Daoy (cell line): ENCODE measurements at places on chromosomes 6 and 20. TPM values are rescaled to one million over a fixed set of nuclear protein-coding genes. Genes with fewer than 3 reads are reported as not detected.

DNA sequence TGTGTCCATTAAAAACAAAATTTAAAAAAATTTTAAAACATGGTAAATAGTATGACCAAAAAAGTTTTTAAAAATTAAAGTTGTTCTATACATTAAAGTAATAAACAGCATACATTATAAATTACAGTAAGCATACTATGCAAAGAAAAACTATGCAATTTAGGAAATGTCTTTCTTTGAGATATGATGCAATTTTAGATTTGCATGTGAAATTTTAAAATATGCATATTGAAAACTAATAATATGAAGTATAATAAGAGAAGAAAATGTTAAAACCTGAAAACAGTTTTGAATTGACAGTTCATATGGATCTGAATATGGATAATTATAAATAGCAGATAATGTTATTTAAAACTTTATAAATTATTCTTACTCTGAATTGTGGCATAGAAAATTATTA, 43.1 kb downstream of the ASCC3 start:
- DNase-seq = no peak

GRCh38 chr20:14829906-14830305, 492.5 kb upstream of the FLRT3 start:
- DNase-seq = no peak

SLC22A16 gene
- total RNA-seq = not detected in 2 replicates

C4B gene
- 0.30 and 3.7 TPM in 2 replicates for total RNA-seq

PHACTR3 gene
- total RNA-seq = 0.06 TPM in 1 of 2 replicates, not detected in the other

PPP1R3G gene
- 0.18 and 0.23 TPM in 2 replicates for total RNA-seq

RAD21L1 gene
- 0.63 and 0.86 TPM in 2 replicates for total RNA-seq

MCHR2 gene
- total RNA-seq = not detected in 2 replicates

ZSCAN9 gene
- 17.8 and 21.7 TPM in 2 replicates for total RNA-seq

- DNase-seq = peak; percentile 44
These were observed at the start of gene PRICKLE4 for GRCh38 chr6:41780551-41781365. TSS of gene PRICKLE4 (plus strand) at chr6:41780782. CDS start at chr6:41783474, 2,692 bp downstream.

GRCh38 chr6:121694389-121694788, 258.9 kb downstream of the GJA1 start:
- DNase-seq = no peak

DNA sequence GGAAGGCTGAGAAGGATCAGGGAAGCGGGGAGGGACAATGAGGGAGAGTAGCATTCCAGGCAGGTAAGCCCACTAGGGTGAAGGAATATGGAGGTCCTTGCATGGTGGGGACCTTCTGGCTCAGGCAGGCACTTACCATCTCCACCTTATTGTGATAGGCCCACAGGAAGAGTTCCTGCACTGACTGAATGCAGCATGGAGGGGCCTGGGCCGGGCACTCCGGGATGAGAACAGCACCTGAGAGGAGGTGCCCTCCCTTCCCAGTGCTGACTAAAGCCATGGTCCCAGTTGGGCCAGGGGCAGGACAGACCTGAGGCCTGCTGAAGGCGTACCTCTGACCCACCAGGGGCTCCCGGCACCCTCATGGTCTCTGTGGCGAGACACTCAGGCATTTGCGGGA, 392.7 kb downstream of the CDC5L start:
- no peak for DNase-seq

DNA sequence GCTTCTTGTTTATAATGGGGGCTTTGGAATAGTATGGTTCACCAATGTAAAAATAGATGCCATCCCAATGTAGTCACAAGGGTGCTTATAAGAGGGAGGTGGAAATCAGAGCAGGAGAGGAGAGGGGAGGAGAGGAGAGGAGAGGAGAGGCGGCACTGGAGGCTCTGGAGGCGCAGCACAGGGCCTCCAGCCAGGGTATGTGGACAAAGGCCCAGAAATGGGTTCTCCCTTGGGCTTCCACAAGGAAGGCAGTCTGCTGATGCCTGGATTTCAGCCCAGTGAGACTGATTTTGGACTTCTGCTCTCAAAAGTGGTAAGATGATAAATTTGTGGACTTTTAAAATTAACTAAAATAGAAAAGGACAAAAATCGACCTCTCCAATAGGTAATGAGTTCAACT, 116.8 kb downstream of the RNASET2 start:
- no peak for DNase-seq

DNA sequence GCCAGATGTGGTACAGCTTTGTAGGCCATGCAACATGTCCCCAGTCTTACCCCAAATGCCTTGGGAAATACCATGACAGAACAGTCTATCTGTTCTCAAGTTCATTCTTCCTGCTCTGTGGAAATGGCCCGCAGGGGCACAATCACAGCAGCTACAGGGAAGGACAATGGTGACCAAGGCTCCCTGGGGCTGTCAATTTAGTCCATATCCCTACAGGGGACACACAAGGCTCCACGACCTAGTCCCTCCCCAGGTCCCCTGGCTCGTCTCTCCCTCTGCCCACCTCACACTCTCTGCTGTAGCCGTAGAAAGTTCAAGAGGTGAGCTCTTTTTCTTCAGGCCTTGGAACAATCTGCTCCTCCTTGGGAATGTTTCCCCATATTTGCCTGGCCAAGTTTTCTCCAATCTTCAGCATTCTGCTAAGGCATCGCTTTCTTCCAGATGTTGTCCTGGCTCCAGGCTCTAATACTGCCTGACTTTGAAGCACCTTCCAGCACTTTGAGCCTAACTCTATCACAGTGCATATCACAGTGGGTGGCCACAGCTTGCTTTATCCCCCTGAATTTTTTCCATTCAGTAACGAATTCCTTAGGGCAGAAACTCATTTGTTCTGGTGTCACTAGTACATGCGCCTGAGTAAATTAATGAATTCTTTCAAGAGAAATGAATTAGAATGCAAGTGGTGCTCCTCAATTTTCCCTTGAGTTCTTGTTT, 92.6 kb downstream of the MAP3K7 start:
- DNase-seq = no peak

FAM209B gene
- not detected in 2 replicates for total RNA-seq

TBXT gene
- total RNA-seq = 0.57 TPM in 1 of 2 replicates, not detected in the other

DNA sequence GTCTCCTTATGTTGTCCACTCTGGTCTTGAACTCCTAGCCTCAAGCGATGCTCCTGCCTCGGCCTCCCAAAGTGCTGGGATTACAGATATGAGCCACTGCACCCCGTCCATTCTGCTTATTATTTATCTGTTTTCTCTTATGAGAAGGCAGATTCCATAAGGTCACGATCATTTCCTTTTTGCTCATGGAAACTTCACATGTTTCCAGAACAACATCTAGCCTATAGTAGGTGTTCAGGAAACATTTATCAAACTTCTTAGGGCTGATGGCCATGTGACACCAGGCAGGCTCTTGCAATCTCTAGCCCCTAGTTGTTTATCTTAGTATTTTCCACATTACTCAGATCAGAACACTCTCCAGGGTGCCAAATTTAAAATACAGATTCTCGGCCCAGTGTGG, 61.2 kb downstream of the ZFP64 start:
- DNase-seq = no peak

DNA sequence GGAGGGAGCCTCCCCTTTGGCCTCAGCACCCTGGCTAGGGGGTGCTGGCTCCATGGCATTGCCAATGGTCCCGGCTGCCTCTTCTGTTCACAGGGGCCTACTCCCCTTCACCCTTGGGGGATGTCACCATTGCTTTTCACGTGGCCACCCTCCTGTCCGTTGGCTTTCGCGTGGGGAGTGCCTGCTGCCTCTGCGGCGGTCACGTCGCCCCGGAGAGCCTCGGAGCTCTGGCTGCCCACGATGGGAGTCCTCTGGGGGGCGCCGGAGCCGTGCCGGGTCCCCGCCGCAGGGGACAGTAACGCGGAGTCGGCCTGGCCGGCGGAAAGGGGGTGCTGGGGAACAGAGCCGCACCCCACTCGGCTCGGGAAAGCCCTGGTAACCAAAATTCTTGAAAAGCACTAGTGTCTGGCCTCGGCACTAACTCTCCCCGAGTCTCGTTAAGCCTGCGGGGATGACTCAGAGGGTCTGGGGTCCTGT, 661 bp upstream of the HEBP2 start:
- peak; percentile 42 for DNase-seq

- DNase-seq = no peak
These were observed 82.1 kb downstream of the PTPRA start for GRCh38 chr20:2955257-2955970.

DNA sequence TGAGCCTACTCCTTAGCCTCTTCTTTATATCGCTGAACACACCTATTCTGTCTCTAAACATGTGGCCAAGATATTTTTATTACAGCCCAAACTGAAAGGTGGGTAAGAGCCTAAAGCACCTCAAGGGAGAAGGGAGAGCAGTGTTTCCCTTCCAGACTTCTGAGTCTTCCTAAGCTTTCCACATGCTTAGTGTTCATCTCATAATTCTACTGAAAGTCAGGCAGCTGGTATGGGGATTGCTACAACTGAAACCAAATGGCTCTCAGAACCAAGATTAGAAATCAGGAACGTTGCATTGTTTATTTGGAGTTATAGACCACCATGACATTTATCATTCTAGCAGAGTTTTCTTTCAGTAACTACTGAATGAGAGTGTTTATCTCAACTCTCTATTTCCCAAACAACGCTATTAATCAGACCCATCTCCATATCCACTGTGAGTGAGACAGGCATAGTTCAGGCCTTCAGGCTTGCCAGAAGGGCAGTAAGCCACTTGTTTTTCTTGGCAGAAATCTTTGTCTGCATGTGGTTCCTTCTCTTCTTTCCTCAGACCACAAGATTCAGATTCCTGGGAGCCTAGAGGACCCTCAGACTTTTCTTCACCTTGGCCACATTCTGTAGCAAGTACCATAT, 22.8 kb downstream of the VGLL2 start:
- peak; percentile 42 for DNase-seq

DNA sequence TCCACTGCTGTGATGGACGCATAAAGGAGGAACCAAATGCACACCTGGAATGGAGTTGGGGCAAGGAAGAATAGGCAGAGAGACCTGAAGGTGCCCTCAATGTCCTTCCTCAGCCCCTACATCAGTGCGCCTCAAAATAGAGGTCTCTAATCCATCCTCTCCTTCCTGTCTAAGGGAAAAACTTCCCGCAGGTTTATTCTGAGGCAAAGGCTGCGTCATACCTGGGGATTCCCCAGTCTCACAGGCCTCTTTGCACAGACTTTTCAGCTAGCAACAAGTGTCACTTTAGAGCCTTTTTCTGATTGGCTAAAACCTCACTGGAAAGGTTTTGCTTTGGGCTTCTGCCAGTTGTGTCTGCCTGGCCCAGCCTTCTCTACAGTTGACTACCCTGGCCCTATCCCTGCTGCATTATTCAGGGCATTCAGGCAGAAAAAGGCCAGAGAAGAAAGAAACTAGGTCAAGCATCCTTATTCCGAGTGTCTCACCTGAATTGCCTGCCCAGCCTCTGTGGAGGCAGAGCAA, 1.8 kb upstream of the HLA-DQB1 start:
- peak; percentile 82 for DNase-seq

DNA sequence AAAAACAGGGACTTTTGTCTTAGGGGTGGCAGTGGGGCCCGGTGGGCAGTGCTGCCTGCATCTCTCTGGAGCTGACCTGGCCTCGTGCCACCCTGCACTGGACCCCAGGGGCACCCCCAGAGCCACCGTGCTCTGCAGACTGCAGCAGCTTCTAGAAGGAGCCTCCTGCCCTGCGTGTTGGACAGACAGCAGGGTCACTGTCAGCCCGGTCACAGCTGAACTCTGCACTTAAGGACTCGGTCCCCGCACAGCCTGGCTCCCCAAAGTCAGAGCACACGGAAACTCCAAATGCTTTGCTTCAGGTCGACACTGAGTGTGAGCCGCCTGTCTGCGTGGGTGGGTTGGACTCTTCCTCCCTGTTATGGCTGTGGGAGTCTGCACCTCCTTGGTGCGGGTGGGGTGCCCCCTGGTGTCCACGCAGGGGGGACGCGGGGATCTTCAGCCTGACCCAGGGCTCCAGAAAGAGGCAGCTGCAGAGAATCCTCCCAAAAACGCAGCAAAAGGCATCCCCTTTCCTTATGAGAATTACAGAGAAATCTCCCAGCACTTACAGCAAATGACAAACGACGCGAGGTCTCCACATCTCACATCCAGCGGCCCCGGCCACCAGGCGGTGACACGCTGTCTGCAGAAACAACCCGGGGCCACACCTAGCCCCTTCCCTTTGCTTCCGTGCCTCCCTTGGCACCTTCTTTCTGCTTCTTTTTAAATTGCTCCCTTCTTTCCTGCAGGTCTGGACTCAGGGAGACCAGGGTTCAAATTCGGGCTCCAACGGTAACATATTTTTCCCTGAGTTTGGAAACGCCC, 36.3 kb upstream of the DACT2 start:
- peak; percentile 48 for DNase-seq

PROCR gene
- 20.9 and 21.8 TPM in 2 replicates for total RNA-seq

- DNase-seq = no peak
These were observed 109.6 kb upstream of the NHSL1 start for GRCh38 chr6:138608896-138609295.

GRCh38 chr20:1174787-1175186, 10.0 kb downstream of the TMEM74B start:
- DNase-seq = no peak

DNA sequence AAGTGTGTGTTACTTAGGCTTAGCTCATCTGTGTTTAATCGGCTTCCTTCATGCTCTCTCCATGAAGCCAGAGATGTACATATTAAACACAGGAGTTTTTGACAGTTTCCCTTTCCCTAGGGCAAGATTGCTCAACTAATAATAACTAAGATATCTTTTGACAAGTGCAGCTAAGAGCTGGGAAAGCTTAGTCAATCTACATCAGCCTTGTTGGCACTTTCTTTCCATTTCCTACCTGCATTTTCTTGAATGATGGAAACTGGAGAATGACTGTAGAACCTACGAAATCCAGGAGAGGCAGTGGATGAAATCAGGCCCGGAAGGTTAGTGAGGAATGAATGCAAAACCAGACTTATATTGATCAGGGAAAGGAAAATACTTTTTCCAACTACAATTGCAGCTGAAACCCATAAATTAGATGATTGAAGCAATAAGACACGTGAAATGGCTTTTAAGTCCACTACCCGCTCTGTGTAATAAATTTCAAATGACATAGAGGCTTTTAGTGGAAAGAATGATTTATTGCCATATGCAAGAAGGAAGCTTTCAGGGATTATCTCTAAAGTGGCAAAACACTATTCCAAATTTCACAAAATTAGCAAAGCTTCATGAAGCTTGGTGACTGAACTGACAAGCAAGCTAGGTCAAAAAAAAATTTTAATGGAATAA, 237.2 kb upstream of the ID4 start:
- no peak for DNase-seq

HLA-DOA gene
- total RNA-seq = 1.9 TPM in 1 of 2 replicates, not detected in the other

KCNG1 gene
- 71.9 and 91.3 TPM in 2 replicates for total RNA-seq

OPRM1 gene
- not detected in 2 replicates for total RNA-seq

GTPBP2 gene
- 50.3 and 55.5 TPM in 2 replicates for total RNA-seq

DNA sequence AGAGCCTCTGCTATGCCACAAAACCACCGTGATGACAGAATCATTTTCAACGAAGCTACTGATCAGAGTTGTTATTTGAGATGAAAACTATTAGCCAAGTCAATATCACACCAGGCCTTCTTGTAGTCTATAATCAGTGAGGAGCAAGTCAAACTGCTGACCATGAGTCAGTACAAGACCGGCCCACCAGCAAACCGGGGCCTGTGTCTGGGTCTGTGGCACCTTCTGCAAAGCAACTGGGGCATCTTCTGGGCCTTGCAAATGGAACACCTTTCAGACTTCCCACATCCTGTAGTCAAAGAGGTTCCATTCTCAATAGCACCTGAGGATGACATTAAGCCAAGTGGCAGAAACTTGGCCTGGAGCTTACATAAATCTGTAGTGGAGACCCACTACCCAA, 38.5 kb downstream of the CPXM1 start:
- no peak for DNase-seq
